ENCODE measurements at places on chromosomes 11 and 22. TPM values are rescaled to one million over a fixed set of nuclear protein-coding genes. Genes with fewer than 3 reads are reported as not detected.

DNA sequence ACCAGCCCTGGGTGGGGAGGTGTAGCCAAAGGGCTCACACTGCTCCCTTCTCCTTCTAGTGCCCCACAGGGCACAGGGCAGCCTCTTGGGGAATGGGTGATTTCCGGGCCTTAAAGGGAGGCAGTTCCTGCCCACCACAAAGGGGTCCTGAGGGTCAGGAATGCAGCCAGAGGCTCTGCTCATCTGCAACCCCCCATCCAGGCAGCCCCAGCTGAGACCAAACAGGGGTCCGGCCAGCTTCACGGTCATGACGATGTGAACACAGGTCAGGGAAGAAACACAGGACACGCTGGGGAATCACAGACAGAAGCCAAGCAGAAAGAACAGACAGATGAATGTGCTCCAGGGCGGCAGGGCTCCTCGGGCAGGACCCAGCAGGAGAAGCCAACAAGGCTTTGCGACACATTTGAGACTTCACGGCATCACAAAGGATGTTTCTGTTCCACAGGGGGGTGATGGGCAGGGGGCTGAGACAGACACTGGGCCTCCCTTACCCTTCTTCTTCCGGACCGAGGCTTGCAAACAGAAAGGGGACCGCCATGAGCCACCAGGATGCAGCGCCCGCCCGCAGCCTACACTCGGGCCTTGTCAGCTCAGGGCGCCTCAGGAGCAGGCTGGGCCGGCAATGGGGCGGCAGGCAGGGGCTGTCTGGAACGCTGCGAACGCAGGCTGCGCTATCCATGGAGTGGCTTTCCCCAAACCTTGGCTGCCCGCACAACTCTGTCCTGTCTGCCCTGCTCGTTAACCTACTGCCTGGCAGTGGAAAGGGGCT lies 101.9 kb downstream of the CTTN start:
- DNase-seq = no peak

GRCh38 chr11:90318651-90319050 lies 95.8 kb upstream of the CHORDC1 start:
- no peak for DNase-seq

DNA sequence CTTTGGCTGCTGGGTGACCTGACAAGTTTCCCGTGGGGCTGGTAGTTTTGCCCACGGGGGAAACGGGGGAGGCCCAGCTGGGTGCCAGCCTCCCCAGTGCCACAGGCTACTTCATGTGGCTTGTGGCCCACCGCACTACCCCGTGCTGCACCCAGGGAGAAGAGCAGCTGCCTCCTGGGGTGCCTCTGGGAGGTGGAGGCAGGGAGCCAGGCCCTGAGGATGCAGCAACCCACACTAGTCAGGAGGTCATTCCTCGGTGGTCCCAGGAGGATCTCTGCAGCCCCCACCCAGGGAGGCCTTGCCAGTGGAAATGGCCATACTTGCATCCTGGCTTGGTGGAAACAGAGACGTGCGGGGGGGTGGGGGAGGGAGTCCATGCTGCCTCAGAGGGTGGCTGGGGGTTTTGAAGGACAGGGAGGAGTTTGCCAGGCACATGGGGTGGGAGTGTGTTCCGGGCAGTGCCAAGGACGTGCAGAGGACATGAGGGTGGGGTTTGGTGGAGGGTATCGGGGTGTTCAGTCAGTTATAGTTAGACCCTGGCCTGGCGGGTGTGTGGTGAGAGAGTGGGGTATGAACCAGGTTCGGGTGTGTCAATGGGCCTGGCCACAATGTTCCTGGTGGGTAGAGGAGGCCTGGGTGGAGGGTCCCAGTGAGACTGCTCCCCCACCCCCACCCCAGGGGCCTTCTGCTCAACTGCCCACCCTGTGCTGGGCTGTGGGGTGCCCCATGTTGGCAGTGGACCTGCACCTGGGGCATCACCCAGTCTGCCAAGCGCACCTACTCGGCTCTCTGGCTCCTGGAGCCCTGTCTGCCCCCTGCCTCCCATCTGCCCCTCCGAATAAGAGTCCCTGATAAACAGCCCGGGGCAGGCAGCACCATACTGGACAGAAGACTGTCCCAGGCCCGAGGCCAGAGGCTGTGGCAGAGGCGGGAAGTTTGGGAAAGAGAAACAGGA lies 3.8 kb downstream of the PIM3 start:
- peak; percentile 81 for DNase-seq

- DNase-seq = no peak
These were observed 15.4 kb upstream of the DDX6 start for GRCh38 chr11:118806400-118806799.

- DNase-seq = peak; percentile 76
These were observed 7.0 kb downstream of the RHBDD3 start for GRCh38 chr22:29260601-29261315.

- DNase-seq = no peak
These were observed 139.5 kb upstream of the TIMP3 start for GRCh38 chr22:32661737-32662586.

- DNase-seq = peak; percentile 57
These were observed 562 bp downstream of the SHANK2 start for GRCh38 chr11:71251761-71252268.

Gene GTSE1
- total RNA-seq = 0.39 TPM

Measured in mesenteric fat pad (tissue), 1 donor.